Cortex of kidney (tissue), 1 donor: ENCODE measurements at places on chromosomes 6 and 20.

- no peak for DNase-seq
Measured at GRCh38 chr6:108942556-108943492, 94.6 kb downstream of the ARMC2 start.

- DNase-seq, result no peak
Measured at GRCh38 chr6:132190815-132191175, 210.5 kb downstream of the MOXD1 start.

- no peak for DNase-seq
Measured at GRCh38 chr6:128657181-128657580, 136.8 kb upstream of the PTPRK start.

GRCh38 chr6:137728386-137729349, 138.4 kb upstream of the TNFAIP3 start:
- DNase-seq, result no peak

- no peak for DNase-seq
Measured at GRCh38 chr6:43963877-43964658, 163.2 kb downstream of the MRPL14 start.

DNA sequence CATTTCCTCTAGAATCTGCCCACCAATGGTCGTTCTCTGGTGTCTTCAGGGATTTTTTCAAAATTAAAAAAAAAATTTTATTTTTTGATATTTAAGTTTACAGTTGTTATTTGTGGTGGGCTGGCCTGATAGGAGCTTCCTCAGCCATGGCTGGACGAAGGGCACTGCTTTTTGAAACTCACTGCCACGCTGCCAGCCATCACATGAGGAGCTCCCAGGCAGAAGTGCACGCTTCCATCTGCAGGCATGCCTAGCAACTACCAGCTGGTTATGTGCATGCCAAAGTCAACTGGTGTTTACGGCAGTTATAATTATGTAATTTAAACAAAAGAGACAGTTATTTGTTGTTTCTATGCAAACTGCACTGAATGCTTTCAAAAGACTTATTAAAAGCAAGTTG, 105.1 kb downstream of the IRF4 start:
- no peak for DNase-seq

GRCh38 chr6:145569140-145569539, 166.2 kb downstream of the EPM2A start:
- no peak for DNase-seq

DNA sequence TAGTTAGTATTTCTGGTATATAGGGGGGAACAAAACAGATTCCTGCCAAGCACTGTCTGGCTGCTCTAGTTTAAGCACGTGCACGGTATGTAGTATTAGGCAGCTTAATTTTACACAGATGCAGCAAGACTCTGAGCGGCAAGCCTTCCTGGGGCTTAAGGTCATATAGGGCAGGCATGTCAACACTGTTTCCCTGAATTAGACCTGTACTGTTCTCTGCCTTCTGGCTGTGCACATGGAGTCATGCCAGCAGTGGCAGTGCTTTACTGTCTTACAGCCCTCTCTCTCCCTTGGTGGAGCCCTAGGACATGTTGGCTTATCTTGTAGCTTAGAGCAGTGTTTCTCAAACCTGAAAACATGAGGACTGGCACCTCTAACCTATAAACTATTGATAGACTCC, 56.6 kb downstream of the PHF20 start:
- no peak for DNase-seq

DNA sequence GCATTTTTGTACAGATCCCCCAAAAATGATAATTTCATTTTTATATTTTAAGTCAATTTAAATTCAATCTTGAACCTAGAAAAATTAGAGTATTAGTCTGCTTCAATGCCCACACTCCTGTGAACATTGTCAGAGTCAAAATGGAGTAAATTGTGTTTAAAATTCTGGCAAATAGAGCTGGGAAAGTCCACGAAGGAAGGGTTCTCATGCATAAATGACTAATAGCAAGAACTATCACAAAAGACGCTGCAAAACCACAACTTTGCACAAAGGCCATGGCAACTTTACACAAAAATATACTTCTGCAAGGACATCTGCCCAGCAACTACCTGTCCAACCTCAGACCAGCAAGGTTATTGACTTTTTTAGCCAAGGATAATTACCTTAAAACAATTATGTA, 203.2 kb upstream of the SMLR1 start:
- no peak for DNase-seq
